ENCODE measurements at places on chromosomes 3 and 15.

GRCh38 chr3:46667061-46667621 lies 26.3 kb downstream of the ALS2CL start:
- DNase-seq = no peak

GRCh38 chr15:47505712-47506328 lies 211.5 kb upstream of the SEMA6D start:
- no peak for DNase-seq

DNA sequence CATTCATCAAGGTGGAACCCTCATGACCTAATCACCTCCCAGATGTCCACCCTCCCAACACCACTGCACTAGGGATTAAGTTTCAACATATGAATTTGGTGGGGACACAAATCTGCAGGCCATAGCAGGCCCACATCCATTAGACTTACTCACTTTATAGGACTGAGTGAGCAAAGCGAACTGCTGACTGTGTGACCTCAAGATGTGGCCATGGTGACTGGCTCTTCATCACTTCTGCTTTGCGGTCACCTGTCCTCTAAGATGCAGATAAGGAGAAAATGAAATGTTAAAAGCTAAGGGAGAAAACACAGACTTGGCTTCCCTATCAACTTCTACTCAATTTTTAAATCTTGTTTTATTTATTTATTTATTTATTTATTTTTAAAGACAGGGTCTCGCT lies 14.5 kb upstream of the DCP1A start:
- peak; percentile 11 for DNase-seq

DNA sequence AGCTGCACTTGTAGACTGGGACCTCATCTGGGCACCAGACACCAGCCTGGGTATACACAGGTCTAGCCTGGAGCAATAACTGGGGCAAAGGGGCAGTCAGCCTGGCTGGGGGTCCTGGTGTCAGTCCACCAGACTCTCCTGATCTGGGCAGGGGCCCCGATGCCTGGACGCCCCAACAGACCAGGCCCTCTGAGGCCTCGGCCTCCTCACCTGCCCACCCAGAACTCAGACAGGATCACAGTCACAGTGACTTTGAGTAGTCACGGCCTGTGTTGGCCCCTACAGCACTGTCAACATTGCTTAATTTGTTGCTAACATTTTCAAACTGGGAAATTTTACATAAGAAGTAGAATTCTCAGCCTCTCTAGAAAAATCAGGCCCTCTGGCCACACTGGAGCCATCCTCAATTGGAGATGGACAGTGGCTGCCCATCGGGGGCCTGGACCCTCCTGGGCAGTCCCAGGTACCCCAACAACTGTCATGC lies 5.8 kb downstream of the TWF2 start:
- no peak for DNase-seq

- peak; percentile 82 for DNase-seq
These were observed 14.2 kb upstream of the SLC6A6 start for GRCh38 chr3:14388201-14388600.

DNA sequence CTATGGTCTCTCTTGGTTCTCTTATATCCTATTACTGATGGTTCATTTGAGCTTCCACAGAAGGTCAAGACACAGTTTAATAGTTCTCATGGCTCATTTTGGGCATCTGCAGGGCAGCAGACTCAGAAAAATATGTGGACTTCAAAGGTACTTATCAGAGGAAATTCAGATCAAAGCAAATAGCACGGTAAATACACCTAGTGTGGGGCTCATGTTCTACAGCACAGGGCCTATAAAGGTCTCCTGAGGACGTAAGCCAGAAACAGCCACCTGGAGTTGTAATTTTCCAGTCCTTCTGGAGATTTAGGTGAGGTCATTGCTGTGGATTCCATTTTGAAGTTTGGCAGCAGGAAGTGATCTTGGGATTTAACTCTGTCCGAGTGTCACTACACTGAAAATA lies 134.5 kb upstream of the SGO1 start:
- no peak for DNase-seq

- no peak for DNase-seq
These were observed 47.9 kb upstream of the SAMMSON start for GRCh38 chr3:69951616-69952015.

DNA sequence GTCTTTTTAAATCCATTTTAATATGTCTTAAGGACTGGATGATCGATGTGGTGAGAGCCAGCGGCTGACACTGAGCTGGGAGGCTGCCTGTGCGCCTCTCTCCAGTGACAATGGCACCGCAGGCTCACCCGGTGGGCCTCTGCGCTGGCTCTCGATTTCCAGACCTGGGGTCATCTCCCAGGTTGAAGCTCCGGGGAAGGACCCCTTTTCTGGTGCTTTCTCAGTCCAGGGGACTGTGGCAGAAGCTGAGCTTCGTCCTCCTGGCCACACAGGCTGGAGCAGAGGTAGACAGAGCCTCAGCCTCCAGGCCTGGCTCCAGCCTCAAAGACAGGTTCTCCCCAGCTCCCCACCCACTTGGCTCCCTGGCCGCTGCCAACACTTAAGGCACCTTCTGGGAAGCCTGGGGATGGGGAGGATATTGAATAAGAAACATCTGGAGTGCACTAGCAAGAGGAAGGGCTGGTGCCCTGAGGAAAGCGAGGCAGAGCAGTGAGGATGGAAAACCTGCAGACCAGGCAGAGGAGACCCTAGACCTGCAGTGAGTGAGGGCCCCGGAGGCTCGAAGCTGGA lies 154.2 kb upstream of the SMAD3 start:
- DNase-seq = no peak

DNA sequence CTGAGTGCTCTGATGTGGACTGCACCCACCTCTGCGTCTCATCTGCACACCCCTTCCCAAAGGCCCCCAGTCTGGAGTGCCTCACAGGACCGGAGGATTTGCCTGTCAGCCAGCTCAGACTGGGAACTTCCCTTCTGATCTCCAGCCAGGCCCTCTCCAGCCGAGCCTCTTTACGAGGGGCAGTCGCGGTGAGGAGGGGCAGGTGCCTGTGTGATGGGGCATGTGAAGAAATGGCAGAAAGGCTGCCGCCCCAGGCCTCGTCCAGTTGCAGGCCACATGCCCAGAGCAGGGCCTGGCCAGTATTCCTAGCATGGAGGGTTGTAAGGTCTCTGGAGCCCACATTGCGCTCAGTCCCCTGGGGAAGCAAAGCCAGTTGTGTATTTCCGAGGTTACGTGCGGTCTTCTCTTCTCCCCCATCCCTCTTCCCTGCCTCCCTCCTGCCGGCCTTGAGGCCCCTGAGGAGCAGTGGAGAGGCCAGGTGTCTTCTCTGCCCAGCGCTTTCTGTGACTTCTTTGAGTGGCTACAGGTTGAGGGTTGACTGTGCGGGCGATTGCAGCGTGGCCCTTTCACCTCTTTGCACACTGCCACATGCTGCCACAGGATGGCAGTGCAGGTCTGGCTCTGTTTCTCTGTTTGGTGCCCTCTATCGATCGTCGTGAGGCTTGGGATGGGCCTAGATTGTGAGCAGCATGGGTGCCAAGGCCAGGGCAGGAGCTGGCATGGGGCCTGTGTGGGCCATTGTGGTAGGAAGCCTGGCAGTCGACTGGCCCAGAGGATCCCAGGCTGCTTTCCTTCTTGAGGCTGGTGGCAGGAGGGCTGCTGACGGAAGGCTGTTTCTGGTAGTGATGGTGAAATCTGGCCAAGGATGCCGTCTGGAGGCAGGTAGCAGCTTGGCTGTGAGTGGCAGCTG lies 5.3 kb downstream of the CLK3 start:
- peak; percentile 85 for DNase-seq

DNA sequence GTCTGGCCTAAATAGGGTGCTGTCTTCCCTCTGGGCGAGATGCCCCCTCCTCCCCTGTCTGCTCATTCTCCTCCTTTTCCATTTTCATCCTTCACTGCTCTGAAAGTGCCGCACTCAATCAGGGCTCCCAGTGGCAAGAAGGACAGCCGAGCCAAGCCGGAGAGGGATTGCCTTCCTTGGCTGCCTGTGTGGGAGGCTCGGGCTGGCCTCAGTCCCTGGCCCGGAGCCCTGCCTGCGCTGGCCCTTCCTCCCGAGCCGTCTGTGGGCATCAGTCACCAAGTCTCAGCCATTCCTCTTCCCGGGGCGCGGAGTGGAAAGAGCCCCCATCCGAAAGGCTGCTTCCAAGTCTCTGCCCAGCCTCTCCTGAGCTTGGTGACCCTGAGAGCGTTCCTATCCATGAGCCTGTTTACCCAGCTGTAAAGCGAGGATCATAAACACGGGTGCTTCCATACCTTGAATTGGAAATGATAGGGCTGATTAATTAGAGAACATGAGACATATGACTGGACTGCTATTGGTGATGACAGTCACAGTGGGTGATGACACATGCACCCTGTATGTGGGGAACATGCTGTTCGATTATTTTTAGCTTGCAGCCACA lies 59.1 kb upstream of the TLE3 start:
- peak; percentile 50 for DNase-seq

- no peak for DNase-seq
These were observed 3.4 kb downstream of the CD96 start for GRCh38 chr3:111545349-111545748.

DNA sequence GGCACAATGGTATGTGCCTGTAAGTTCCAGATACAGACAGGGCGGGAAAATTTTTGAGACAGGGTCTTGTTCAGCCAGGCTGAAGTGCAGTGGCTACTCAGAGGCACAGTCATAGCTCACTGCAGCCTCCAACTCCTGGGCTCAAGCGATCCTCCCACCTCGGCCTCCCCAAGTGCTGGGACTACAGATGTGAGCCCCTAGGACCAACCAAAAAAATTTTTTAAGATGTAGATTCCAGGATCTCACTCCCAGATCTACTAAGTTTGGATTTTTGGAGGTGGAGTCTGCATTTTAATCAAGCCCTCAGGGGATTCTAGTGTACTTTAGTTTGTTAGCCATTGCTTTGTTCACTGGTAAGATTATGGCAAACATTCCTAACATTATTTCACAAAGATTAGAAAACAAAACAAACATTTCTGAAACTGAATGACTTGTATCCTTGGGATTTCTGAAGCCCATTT lies 2.7 kb downstream of the LIPH start:
- no peak for DNase-seq

DNA sequence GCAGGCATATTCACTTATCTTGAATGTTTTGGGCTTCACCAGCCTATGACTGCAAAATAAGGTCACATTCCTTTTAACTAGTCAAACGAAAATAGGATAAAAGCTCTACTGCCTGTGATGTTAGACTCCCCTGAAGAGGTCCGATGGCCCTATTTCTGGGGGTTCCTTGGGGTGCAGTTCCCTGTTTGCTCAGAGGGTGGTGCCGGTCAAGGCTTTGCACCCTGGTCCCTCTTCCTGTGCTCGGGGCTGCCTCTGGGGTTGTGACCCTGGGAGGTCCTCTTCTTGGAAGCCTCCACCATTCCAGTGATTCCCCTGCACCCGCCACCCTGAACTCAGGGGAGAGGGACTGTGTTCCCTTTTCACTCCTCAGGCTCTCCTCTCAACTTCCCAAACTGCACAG lies 86.7 kb upstream of the ANKRD34C start:
- no peak for DNase-seq

Data from suppressor macrophage (primary cell).